Thoracic aorta (tissue), 2 donors: ENCODE measurements at places on chromosomes 12 and 14.

DNA sequence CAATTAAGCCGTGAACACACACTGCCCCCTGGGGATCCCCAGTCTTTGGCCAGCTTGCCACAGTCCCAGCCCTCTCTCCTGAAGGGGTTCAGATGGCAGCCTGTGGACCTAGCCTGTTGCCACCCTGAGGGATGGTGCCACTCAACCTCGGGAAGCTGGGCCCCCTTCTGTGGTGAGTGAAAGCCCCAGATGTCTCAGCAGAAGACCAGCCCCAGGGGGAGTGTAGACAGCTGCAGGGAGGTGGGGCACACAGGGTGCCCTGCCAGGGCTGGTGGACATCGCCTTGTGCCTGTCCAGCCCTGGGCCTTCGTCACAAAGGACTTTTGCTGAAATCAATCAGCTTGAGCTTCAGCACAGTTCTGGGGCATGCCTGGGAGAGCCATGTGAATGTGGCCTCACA, 32.4 kb downstream of the C14orf132 start:
- DNase-seq: no peak

- no peak for DNase-seq
These were observed 60.0 kb downstream of the CCDC85C start for GRCh38 chr14:99543985-99544384.

DNA sequence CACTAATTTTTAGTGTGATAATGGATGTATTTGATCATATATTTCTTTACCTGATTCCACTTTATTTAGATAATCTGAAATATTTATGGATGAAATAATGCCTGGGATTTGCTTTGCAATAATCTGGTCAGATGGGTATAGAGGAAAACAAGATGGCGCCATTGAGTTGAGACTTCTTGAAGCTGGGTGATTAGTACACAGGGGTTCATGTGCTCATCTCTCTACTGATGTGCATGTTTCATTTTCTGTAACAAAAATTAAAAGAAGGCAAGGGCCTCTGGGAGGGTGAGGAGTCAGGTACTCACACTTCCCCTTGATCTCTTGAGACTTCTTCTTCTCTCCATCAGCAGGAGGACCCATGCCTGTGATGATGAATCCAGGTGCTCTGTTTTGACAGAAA, 61.8 kb downstream of the GCH1 start:
- DNase-seq: no peak

DNA sequence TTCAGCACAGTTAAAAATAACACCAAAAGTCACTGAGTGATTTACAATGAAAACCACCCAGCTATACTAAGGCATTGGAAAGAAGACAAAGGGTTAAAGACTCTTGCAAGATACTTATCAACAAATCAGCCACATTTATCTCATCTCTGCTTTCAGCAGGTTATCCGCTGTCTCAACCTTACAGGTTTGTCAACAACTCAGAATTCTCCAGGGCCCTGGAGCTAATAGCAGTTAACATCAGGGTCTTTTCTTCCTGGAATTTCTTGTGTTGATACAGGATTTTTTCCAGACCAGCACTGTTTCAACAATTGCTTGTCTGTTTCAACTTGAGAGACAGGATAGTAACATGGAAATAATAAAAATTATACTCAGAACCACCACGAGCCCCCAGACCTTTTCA, 3.5 kb downstream of the PKP2 start:
- DNase-seq: no peak

DNA sequence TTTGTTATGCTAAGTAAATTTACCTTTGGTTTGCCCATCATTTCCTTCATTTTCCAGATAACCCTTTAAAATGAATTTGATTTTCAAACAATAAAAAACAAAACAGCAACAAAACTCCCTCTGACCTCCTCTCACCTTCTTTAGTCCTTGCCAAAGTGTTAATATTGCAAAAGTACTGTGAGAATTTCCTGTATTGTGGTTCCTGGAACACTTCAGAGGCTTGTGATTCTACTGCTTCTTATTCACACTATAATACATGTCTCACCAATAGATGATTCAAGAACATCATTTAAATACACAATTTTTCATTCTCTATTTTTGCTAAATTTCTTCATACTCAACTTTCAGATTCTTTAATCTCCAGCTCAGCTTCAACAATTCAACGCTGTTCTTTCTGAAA, at the start of gene KLRD1:
Gene KLRD1, plus strand, starts transcription at position 241 of the 400 bp plus-strand sequence. CDS start 208 bp downstream, outside the sequence.
- DNase-seq: no peak

GRCh38 chr12:113239288-113239771, 18.1 kb downstream of the TPCN1 start:
- DNase-seq: no peak

- no peak for DNase-seq
These were observed 7.6 kb downstream of the KRT85 start for GRCh38 chr12:52359621-52360061.
